ENCODE measurements at places on chromosomes 5 and 9.

DNA sequence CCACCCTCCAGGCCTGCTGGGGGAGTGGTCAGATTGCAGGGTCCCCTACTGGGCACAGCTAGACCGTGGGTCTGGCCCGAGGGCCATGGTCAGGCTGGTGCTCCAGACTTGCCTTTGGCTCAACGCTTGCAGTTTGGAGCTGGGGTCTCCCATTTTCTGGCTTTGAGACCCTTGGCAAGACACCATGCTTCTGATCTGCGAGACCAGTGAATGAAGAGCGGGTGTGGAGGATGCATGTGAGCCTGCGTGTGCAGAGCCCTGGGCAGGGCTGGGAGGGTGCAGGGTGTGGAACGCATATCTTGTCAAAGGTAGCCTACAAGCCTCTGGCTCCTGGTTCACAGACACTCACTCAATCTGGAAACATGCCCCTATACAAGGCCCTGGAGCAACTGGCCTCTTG, 6.1 kb upstream of the MRNIP start:
- no peak for DNase-seq

DNA sequence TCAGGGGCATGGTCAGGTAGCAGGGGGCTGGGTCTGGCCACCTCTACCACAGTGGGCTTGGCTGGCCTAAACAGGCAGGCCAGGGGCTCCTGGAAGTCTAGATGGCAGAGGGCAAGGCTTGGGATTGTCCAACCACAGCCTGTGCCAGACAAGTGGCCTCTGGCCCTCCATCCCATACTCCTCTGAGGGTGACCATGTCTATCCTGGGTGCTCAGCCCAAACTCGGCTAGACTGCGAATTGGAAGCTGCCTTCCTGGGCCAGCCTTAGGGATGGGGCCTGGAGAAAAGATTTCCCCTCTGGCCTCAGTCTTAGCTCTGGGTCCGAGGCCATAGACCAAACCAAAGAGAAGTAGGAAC, 110.5 kb downstream of the PHF2 start:
- no peak for DNase-seq

- DNase-seq = no peak
Measured at GRCh38 chr9:83287021-83287420, 224.1 kb upstream of the RASEF start.

- DNase-seq = no peak
Measured at GRCh38 chr5:103461243-103461642, 101.3 kb downstream of the NUDT12 start.

DNA sequence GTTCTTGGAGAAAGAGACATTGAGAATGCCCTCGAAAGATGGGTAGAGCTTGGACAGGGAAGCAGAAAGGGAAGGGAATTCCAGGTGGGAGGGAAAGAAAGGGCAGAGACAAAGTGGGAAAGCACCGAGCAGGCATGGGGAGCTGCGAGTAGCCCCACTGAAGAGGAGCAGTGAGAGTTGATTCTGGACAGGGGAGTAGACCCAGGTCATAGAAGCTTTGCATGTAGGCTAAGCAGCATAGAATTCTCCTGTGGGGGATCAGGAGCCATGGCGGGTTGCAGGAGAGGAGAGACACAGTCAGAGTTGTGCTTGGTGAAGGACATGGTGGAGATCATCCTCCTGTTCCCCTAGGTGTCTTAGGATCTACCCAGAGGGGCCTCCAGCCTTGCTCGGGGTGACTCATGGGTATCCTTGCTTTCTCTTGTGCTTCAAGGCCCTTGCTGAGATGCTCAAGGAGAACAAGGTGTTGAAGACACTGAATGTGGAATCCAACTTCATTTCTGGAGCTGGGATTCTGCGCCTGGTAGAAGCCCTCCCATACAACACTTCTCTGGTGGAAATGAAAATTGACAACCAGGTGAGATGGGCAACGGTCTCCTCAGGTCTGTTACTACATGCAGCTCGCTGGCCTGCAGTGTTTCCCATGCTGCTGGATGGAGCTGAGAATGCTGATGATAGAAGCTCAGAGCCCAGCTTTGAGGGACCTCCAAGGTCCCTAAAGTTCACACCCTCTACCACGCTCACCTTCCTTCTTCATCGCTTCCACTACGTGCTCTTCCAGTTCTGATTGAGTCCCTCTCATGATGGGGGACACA, 64.5 kb downstream of the TSTD2 start:
- no peak for DNase-seq

Data from GM10248 (cell line).